Camera-type eye (tissue), 1 donor: ENCODE measurements at places on chromosomes 4 and X. TPM values are rescaled to one million over a fixed set of nuclear protein-coding genes. Genes with fewer than 3 reads are reported as not detected.

The NONO gene
- total RNA-seq, result 397 TPM

The PLP1 gene
- total RNA-seq, result 123 TPM

The S100P gene
- total RNA-seq, result 0.27 TPM

The FATE1 gene
- total RNA-seq, result not detected

The MAGED4 gene
- 77.3 TPM for total RNA-seq

The RTL3 gene
- total RNA-seq, result 0.16 TPM

The TBC1D8B gene
- 18.3 TPM for total RNA-seq

The CLDN22 gene
- total RNA-seq, result not detected

The SPACA5 gene
- total RNA-seq, result not detected

The GAGE12J gene
- not detected for total RNA-seq

The CT45A1 gene
- total RNA-seq, result not detected

The HPGDS gene
- 1.3 TPM for total RNA-seq

The SLC10A4 gene
- total RNA-seq, result 3.1 TPM

The NDP gene
- 13.5 TPM for total RNA-seq

The HS3ST1 gene
- 2.3 TPM for total RNA-seq

The XAGE1A gene
- not detected for total RNA-seq

The DIPK2B gene
- 13.6 TPM for total RNA-seq

The NOCT gene
- total RNA-seq, result 22.3 TPM

The PHOX2B gene
- 0.55 TPM for total RNA-seq

The CXCL8 gene
- 4.7 TPM for total RNA-seq

The FAM156B gene
- total RNA-seq, result 33.8 TPM

The ADGRG4 gene
- total RNA-seq, result not detected

The TMSB15B gene
- 12.9 TPM for total RNA-seq

The KIAA1210 gene
- 0.33 TPM for total RNA-seq

The GRPEL1 gene
- total RNA-seq, result 16.2 TPM

The ADGRG2 gene
- total RNA-seq, result 12.8 TPM

The UGT2B11 gene
- not detected for total RNA-seq

The RHOH gene
- 1.8 TPM for total RNA-seq

The MAGEB17 gene
- not detected for total RNA-seq

The SSX2B gene
- not detected for total RNA-seq

The ZCCHC12 gene
- total RNA-seq, result 14.9 TPM

The ASB12 gene
- 0.38 TPM for total RNA-seq

The XK gene
- total RNA-seq, result 5.8 TPM

The IRF2 gene
- total RNA-seq, result 43.9 TPM

The P2RY8 gene
- 1.4 TPM for total RNA-seq

The GABRA4 gene
- total RNA-seq, result 1.4 TPM

The NR3C2 gene
- total RNA-seq, result 13.9 TPM

The CD38 gene
- 2.5 TPM for total RNA-seq

The CSN1S1 gene
- not detected for total RNA-seq

The GCNA gene
- 5.6 TPM for total RNA-seq

The CLIC2 gene
- 4.8 TPM for total RNA-seq

The GBA3 gene
- total RNA-seq, result not detected

The ANOS1 gene
- 49.4 TPM for total RNA-seq

The ATP2B3 gene
- 3.7 TPM for total RNA-seq

The LRCH2 gene
- 23.3 TPM for total RNA-seq

The DUSP21 gene
- total RNA-seq, result not detected
